Spinal cord (tissue), 10 donors: ENCODE measurements at places on chromosomes 7 and 10. TPM values are rescaled to one million over a fixed set of nuclear protein-coding genes. Genes with fewer than 3 reads are reported as not detected.

TDRD1 gene
- 1.1 TPM for total RNA-seq

DNA sequence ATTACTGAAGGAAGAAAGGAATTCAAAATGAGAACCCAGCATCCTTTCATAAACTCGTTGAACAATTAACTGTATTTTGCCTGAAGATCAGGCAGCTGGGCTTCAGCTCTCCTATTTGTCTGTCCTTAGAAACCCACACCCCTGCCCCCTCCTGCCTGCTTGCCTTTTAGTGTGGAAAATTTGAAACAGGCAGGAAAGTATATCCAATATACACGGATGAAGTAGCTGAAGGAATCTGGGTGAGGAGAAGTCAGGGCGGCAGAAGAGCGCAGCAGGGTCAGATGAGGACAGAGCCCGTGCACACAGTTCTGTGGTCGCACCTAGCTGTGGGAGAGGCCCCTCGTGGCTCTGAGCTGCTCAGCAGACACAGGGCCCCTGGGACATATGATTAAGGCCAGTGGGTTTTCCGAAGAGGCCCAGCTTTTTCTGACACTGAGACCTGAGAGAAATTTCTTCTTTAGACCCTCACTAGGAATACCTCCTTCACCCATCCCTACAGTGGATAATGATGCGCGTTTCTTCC, 87.9 kb downstream of the ACTR3B start:
- no peak for DNase-seq

- DNase-seq: no peak
These were observed 42.8 kb downstream of the NSUN6 start for GRCh38 chr10:18608596-18608995.

DNA sequence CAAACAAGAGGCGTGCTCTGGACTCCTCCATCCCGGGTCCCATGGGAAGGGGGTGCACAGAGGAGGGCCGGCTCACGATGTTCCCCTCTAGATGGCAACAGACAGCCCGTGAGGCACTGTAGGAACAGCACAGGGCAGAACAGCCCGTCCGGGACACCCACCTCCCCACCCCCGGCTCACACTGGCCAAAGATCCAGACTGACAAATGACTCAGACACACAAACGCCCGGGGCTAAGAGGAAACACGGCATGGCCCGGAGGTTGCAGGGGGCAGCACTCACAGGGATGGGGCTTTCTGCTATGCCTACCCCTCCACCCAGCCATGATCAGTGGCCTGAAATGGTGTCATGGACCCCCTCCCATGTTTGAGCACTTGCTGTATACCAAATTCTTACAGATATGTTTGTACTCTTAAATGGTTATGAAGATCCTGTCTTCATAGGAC, 4.9 kb upstream of the ELN start:
- DNase-seq: no peak

GRCh38 chr7:133293384-133294160, 40.7 kb downstream of the EXOC4 start:
- DNase-seq: no peak

C1QL3 gene
- total RNA-seq: 1.9 TPM

CCDC71L gene
- 11.8 TPM for total RNA-seq

DNA sequence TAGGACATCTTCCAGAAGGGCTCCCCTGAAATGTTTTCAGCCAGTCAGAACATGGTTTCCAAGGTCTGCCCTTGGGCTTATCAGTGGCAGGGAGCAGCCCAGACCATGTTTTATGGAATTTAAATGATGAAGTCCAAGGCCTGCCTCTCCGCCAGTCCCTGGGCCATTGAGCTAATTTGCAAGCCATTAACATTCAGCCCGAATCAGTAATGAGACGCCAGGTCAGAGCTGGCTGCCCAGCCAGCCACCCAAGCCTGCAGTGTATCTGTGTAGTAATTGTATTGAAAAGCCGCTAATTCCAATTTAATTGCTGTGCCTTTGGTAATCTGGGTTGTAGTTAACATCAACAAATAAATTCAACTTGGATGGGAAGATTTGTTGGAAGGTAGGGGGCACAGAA, 131.4 kb downstream of the PAXIP1 start:
- DNase-seq: no peak

GRCh38 chr7:126700807-126701604, 551.7 kb downstream of the GRM8 start:
- peak; percentile 41 for DNase-seq

BLNK gene
- total RNA-seq: 7.7 TPM

DNA sequence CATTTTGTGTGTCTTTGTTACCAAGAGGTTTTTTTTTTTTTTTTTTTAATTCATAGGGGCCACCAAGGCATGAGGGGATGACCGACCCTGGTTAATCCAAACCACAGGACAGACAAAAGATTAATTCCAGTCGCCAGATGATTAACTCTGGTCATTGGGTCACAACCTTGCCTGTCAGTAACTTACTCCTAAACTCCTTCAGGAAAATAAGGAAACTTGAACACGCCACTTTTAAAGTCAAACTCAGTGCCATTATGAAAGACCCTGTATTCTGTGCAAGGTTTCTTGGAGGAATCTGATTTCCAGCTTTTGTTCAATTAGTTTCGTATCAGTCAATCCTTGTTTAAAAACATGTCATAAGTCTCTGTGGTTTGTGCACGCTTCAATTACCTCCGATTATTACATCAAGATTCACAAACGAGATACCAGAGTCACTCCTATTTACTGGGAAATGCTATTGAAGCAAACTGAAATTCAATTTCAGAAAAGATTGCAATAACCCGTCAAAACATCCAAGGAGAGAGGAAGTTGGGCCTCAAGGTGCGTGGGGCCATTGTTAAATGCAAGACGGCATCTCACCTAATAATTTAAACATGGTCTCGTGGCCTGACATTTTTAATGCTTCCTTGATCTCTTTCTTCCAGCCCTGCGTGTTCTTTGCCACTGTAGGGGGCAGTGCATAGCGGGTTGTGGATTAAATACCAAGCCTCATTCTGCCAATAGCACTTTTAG, 44.0 kb downstream of the NRP1 start:
- DNase-seq: no peak

GRCh38 chr10:62457196-62457595, 83.0 kb downstream of the ZNF365 start:
- no peak for DNase-seq

GRCh38 chr7:15389073-15389472, 172.7 kb downstream of the AGMO start:
- DNase-seq: no peak

DNA sequence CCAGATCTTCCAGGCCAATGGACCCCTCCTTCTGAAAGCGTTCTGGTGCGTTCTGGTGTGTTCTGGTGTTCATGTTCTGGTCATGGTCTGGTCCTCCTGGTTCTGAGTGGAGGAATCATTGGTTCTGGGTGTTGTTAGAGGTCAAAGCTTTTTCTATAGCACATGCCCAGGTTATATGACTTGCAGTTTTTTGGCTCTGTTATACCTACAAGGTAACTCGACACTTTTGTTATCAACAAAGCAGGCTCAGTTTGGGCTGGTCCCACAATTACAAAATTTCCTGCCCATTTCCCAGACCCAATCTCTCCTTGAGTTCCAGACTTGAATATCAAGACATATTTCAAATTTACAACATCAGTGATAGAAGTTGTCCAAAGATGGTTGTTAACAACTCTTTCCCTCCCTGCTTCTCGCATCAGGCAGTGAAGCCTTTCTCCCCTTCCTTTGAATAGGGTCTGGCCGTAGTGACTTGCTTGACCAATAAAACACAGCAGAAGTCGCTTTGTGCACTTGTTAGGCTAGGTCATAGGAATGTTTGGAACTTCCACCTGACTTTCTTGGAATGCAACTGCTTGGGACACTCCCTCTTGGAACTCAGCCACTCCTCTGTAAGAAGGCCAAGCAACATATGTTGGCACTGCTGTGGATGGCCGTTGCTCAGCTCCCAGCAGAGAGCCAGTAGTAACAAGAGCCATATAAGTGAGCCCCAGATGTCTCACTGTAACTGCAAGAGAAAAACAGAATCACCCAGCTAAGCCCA, 83.1 kb upstream of the STEAP1B start:
- no peak for DNase-seq

- no peak for DNase-seq
These were observed 4.1 kb upstream of the PILRB start for GRCh38 chr7:100353685-100354330.

GRCh38 chr7:99036546-99037111, 107.3 kb downstream of the SMURF1 start:
- no peak for DNase-seq

SEPTIN7 gene
- 458 TPM for total RNA-seq

DMTF1 gene
- 142 TPM for total RNA-seq

DHTKD1 gene
- total RNA-seq: 33.2 TPM

DNA sequence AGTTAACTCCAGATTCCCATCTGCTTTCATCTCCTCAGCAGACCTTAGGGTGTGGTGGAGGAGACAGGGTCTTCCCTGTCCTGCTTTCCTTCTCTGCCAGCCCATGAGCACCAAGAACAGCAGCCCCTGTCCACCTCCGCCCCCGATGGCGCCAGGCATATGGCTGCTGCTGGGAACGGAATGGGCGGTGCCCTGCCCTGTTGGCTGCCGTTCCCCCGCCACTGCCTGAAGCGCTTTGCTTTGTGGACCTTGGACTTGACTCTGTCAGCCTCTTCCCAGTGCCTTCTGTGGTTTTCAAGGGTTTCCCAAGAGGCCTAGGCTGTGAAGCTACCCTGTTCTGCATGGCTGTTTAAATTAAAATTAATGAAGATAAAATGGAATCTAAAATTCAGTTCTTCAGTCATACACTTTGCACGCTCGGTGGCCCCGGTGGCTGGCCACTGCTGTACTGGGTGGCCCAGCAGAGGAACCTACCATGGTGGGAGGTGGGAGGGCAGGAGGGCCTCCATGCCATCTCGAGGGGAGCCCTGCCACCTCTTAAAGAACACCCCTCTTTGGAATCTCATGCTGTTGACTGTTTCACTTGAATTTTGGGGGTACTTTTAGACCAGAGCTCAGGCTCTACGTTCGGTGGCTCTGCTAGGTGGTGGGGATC, 78.7 kb downstream of the NKX6-2 start:
- DNase-seq: no peak

- DNase-seq: no peak
These were observed 38.2 kb downstream of the WNT2 start for GRCh38 chr7:117284692-117285091.

GCK gene
- 4.8 TPM for total RNA-seq

- no peak for DNase-seq
These were observed 82.3 kb upstream of the ADRB1 start for GRCh38 chr10:113961182-113962031.

GRCh38 chr7:93711926-93712325, 137.4 kb upstream of the CALCR start:
- no peak for DNase-seq

- DNase-seq: no peak
These were observed 386.5 kb downstream of the INHBA start for GRCh38 chr7:41316410-41316809.

- DNase-seq: no peak
These were observed 68.4 kb downstream of the FAM53B start for GRCh38 chr10:124675824-124676223.

- no peak for DNase-seq
These were observed 75.0 kb upstream of the ADAM12 start for GRCh38 chr10:126463286-126463685.

NEUROD6 gene
- 8.0 TPM for total RNA-seq

GRCh38 chr10:92418221-92418620, 127.3 kb downstream of the MARCHF5 start:
- no peak for DNase-seq

DNA sequence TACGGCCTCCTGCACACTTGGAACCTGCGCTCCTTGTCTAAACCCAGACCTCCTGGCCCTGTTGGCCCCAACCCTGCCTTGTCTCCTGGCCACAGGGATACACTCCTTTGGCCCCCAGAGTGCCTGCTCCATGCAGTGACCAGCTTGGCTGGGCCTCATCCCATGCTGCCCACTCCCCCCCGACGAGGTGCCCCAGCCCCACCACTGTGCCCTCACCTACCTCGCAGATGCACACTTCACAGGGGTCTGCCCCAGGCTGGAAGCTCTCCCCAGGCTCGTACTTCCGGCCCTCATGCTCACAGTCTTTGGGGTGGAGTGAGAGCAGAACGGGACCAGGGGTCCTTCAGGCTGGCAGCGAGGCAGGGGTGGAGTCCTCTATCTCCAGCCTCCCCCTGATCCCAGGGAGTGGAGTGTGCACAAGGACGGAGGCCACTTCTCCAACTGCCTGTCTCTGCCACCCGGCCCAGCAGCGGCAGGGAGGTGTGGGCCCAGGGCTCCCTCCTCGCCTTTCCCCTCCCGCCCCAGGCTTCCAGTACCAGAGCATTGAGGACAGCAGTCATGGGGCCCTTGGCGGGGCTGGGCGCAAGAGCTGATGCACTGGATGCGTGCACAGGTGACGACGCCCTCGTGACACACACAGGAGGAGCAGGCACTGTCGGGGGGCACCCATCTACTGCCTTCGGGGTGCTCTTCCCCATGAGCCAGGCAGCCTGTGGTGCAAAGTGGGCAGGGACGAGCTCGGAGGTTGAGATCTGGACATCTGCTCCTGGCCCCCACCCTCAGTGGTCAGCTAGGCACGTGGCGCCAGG, 22.1 kb downstream of the ATP6V1F start:
- no peak for DNase-seq

LLCFC1 gene
- total RNA-seq: not detected

GRCh38 chr10:51786684-51787035, 87.3 kb upstream of the CSTF2T start:
- no peak for DNase-seq

GRCh38 chr7:11346302-11346701, 372.6 kb downstream of the PHF14 start:
- DNase-seq: no peak
